Liver (tissue), 10 donors: ENCODE measurements at places on chromosomes 3 and 15. TPM values are rescaled to one million over a fixed set of nuclear protein-coding genes. Genes with fewer than 3 reads are reported as not detected.

Gene RGMA
- total RNA-seq: 0.33 TPM

Gene BNIP2
- total RNA-seq: 32.4 TPM

Gene CORO2B
- total RNA-seq: 0.65 TPM

Gene SPINT1
- total RNA-seq: 2.6 TPM

Gene XIRP1
- total RNA-seq: not detected

Gene RAB43
- 58.1 TPM for total RNA-seq

Gene SERPINI1
- total RNA-seq: 1.3 TPM

Gene ARHGAP31
- 3.6 TPM for total RNA-seq

Gene TMC3
- total RNA-seq: not detected

Gene PPARG
- total RNA-seq: 7.6 TPM

Gene GJD2
- total RNA-seq: not detected

Gene SPTBN5
- 1.7 TPM for total RNA-seq

Gene DGKG
- 7.8 TPM for total RNA-seq

Gene EMC7
- total RNA-seq: 26.7 TPM

Gene MRPL47
- 11.5 TPM for total RNA-seq

Gene LAMB2
- 134 TPM for total RNA-seq

Gene RAB6B
- 0.08 TPM for total RNA-seq

Gene TMEM207
- total RNA-seq: not detected

Gene PYGO1
- 2.9 TPM for total RNA-seq

Gene EOMES
- 0.75 TPM for total RNA-seq

Gene TOP2B
- 52.9 TPM for total RNA-seq

Gene SQOR
- total RNA-seq: 41.7 TPM

Gene PTX3
- 0.28 TPM for total RNA-seq
